ENCODE measurements at places on chromosomes 2 and 18. TPM values are rescaled to one million over a fixed set of nuclear protein-coding genes. Genes with fewer than 3 reads are reported as not detected.

- no peak for DNase-seq
- no peak overlapping the region for H3K27ac ChIP-seq
- H3K4me3 ChIP-seq = no peak overlapping the region
- no peaks in the 10 kb centered on the region for H3K4me1 ChIP-seq
- H3K27me3 ChIP-seq = no peaks in the 10 kb centered on the region
- H3K36me3 ChIP-seq = no peaks in the 10 kb centered on the region
Measured at GRCh38 chr2:197196541-197197180, 113.9 kb downstream of the ANKRD44 start.

DNA sequence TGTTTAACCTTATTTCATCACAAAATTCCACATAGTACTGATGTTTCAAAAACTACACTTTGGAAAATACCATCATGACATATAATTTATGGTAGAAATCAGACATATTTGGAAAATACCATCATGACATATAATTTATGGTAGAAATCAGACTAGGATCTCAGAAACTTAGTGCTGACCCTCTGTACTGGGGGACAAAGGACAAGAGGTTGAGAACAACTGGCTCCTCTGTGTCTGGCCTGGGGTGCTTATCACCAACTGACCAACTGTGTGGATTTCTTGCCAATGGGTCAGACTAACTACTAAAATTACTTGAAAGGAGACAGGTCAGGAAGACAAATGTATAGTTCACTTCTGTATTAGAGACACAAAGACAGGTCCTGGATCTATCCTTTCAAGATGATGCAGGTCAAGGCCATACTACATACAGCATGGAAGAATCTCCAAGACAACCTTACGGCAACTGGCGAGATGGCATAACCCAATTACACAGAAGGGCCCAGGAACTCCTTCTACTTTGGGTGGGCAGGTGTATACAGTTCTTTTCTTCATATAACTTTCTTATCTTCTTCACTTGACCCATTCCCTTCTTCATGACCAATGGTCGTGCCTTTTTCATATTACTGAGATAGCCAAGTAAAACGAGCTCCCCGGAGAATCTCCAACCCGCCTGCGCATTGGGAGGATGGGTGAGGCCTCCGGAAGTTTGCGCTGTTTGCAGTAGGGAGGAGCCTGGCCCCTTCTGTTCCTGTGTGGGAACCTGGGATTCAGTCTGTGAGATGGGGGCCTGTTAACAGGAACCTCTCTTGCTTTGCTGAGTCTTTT is 290.5 kb downstream of the AGPS start:
- DNase-seq = no peak
- no peaks in the 10 kb centered on the region for H3K4me1 ChIP-seq
- H3K4me3 ChIP-seq = no peak overlapping the region
- H3K27ac ChIP-seq = no peak overlapping the region

GRCh38 chr2:38244301-38244700 is 132.8 kb downstream of the ATL2 start:
- H3K27ac ChIP-seq = no peak overlapping the region
- no peak overlapping the region for H3K4me3 ChIP-seq
- H3K4me1 ChIP-seq = no peaks in the 10 kb centered on the region
- no peak for DNase-seq
- H3K27me3 ChIP-seq = no peaks in the 10 kb centered on the region
- H3K36me3 ChIP-seq = no peaks in the 10 kb centered on the region

GRCh38 chr2:208531361-208531760 is 124.8 kb downstream of the PTH2R start:
- H3K36me3 ChIP-seq = no peaks in the 10 kb centered on the region
- H3K4me1 ChIP-seq = no peaks in the 10 kb centered on the region
- H3K27me3 ChIP-seq = no peaks in the 10 kb centered on the region
- no peak overlapping the region for H3K27ac ChIP-seq

GRCh38 chr2:14994721-14995120 is 362.2 kb downstream of the LRATD1 start:
- no peaks in the 10 kb centered on the region for H3K4me1 ChIP-seq
- no peaks in the 10 kb centered on the region for H3K36me3 ChIP-seq
- H3K27me3 ChIP-seq = no peaks in the 10 kb centered on the region
- H3K4me3 ChIP-seq = no peak overlapping the region

DNA sequence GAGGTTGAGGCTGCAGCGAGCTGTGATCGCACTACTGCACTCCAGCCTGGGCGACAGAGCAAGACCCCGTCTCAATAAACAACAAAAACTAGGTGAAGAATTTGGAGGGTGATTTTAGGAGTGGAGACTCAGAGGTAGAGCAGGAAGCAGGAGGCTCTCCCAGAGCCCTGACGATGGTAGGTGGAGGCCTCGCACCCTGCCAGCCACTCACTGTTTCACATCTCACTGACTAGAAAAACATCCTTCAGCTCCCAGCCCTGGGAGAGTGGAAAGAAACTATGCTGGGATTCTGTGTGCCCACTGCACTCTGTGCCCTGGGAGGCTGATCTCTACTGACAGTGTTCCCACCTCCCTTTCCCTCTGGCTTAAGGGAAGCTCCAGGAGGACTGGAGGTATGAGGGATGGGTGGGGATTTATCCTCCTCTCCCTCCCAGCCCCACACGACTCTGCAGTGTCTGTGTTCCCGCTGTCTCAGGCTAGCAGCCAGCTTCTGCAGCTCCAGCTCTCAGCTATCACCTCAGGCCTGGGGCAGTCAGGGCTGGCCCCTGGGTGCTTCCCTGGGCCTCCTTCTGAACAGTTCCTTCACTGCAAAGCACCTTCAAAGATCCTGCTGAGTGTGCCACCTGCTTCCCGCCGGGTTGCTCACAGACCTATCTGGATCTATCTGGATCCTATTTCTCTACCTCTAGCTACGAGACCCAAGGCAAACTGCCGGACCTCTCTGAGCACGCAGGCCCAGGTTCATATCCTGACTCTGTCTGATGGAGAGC is 9.6 kb downstream of the CIB4 start:
- H3K27ac ChIP-seq = no peak overlapping the region
- no peaks in the 10 kb centered on the region for H3K4me1 ChIP-seq
- H3K36me3 ChIP-seq = no peaks in the 10 kb centered on the region
- no peak overlapping the region for H3K4me3 ChIP-seq
- H3K27me3 ChIP-seq = no peaks in the 10 kb centered on the region

GRCh38 chr18:77054288-77054605 is 78.3 kb downstream of the MBP start:
- H3K4me3 ChIP-seq = no peak overlapping the region
- H3K27me3 ChIP-seq = no peaks in the 10 kb centered on the region
- H3K27ac ChIP-seq = no peak overlapping the region

Gene STAT4
- 0.63 TPM for total RNA-seq

Gene SERPINB11
- total RNA-seq = not detected

Gene ANO7
- 6.9 TPM for total RNA-seq

Gene FAM124B
- total RNA-seq = 2.0 TPM

Gene CYP26B1
- total RNA-seq = 0.36 TPM

Gene CERKL
- not detected for total RNA-seq

Gene TANC1
- total RNA-seq = 7.8 TPM

Gene IGFBP2
- 322 TPM for total RNA-seq

All from H1 (cell line).